IgD-negative memory B cell (primary cell): ENCODE measurements at places on chromosomes 6 and 20. TPM values are rescaled to one million over a fixed set of nuclear protein-coding genes. Genes with fewer than 3 reads are reported as not detected.

Gene RNF182
- not detected for polyA plus RNA-seq

Gene NDUFAF5
- 9.1 TPM for polyA plus RNA-seq

Gene CTCFL
- not detected for polyA plus RNA-seq

Gene TSBP1
- 0.13 TPM for polyA plus RNA-seq

Gene ENPP5
- polyA plus RNA-seq = 1.7 TPM
